ENCODE measurements at places on chromosomes 5 and 9.

- DNase-seq = no peak
Observed at GRCh38 chr9:79719021-79719420, 147.3 kb downstream of the TLE4 start.

GRCh38 chr5:133820507-133820906, 147.9 kb downstream of the C5orf15 start:
- DNase-seq = no peak

GRCh38 chr9:36192196-36192595, 1.5 kb downstream of the CLTA start:
- DNase-seq = no peak

GRCh38 chr5:95220381-95220780, 64.5 kb downstream of the MCTP1 start:
- no peak for DNase-seq

DNA sequence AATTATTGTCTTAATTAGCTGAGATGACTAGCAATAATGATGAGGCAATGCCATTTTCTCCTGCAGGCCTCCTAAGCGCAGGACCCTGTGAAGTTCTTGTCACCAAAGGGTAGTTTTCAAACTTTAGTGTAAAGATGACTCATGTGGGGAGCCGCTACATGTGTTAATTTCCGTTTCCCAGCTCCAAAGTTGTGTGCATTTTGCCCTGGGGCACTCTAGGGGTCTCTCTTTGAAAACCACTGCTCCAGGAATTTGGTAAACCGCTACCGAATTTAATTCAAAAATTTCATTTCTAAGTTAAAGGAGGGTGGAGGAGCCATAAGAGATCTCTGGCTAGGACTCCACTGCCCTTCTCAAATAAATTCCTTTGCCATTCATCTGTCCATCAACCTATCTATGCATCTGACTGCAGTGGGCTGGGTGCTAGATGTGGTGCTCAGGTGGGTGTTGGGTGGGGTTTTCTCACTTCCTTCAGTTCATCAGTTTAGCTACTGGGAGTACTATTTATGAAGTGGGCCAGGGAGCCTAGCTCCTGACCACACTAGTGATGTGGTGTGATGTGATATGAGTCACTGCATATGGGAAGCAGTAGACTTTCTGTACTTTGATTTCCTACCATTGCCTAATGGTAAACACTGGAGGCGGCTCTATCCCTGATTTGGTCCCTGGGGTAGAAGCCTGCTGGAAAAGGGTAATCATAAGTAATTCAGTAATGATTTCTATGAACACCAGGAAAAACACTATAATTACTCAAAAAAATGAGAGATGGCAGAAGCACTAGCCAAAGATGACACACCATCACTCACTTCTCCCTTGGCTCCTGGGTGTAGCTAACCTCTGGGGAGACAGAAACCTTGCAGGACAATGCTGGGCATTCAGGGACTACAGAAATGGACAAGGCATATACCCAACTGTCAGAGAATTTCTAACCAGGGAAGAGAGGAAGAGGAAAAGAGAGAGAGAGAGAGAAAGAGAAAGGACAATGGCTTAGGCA, 4.0 kb upstream of the ZSWIM6 start:
- DNase-seq = peak; percentile 76

- no peak for DNase-seq
Observed at GRCh38 chr5:407801-408268, 35.1 kb upstream of the EXOC3 start.

DNA sequence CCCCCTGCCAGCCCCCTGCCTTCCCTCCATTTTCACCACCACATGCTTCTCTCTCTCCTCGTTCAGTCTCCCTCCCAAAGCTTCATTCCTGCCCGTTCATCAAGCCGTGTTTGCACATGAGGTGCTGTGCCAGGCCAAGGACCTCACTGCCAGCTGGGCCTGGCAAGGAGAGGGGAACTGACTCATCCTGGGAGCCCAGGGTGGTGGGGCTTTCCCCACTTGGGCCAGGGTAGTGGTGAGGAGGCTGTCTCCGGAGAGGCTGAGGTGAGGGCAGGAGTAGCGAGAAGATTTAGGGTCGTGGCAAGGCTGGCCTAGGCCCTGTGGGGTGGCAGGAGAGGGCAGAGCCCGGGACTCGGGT, 30.4 kb upstream of the NOTCH1 start:
- no peak for DNase-seq
